ENCODE measurements at places on chromosomes 11 and 22. TPM values are rescaled to one million over a fixed set of nuclear protein-coding genes. Genes with fewer than 3 reads are reported as not detected.

Gene LYVE1
- not detected for total RNA-seq

DNA sequence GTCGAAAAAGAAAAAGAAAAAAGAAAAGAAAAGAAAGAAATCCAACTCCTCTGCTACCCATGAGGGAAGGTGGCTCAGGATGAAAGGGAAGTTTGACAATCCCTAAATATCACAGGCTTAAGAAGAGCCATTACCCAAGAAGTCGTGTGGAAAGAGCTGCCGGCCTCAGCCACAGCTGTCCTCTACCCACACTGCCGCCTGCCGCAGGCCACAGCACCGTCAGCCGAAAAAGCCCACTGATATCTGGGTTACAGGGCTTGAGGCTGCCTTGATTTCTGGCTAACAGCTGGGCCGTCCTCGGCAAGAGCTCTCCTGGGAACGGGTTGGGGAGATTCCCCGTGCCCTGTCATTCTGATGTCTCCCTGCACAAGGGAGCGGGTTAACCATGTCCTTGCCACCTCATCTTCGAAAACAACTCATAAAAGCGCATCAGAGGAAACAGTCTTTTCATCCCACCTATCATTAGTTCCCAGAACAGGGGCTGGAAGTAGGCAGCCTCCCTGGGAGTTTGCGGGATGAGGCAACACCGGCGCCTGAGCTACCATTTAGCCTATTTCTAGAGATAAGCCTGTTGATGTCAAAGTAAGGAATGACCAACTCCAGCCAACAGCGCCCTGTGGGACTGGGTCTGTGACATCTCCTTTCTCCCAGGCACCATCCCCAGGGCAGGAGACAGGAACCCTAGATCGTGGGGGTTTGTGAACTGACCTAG lies 21.8 kb upstream of the SNX32 start:
- DNase-seq = no peak

Gene TNNT3
- not detected for total RNA-seq

Gene OR5B21
- total RNA-seq = not detected

GRCh38 chr11:72380132-72380503 lies 54.2 kb downstream of the CLPB start:
- DNase-seq = no peak

Gene PHETA2
- 8.0 TPM for total RNA-seq

DNA sequence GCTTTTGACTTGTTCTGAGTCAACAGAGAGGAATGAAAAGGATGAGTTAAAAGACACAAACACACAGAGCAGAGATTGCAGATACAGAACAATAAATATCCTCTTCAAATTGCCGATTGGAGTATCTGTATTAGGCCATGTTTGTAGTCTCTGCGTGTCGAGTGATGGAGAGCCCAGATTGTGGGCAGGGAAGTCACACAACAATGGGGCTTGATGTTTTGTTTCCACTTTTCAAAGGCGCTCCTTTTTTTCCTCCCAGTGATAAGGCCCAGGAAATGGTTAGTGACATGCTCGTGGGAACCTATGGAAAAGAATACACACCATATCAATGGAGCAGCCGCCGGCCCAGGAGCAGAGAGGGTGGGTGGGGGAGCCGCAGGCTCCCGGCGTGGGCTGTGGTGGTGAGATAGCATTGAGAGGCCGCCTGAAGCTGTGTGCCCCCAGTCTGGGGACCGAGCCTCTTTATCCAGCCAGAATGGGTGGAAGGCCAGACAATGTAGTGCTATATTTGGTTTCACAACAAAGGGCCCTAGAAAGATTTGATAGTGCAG lies 555.9 kb downstream of the INSC start:
- no peak for DNase-seq

DNA sequence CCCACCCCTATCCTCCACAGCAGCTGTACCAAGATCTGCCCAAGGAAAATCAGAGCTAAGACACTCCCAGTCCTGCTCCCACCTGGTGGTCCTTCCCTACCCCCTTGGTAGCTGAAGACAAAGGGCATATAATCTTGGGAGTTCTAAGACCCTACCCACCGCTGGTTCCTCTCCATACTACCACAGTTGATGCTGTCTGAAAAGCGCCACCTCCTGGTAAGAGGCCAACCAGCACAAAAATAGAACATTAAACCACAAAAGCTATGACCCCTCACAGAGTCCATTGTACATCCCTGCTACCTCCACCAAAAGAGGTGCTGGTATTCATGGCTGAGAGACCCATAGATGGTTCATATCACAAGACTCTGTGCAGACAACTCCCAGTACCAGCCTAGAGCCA lies 161.5 kb upstream of the ARHGAP42 start:
- no peak for DNase-seq

DNA sequence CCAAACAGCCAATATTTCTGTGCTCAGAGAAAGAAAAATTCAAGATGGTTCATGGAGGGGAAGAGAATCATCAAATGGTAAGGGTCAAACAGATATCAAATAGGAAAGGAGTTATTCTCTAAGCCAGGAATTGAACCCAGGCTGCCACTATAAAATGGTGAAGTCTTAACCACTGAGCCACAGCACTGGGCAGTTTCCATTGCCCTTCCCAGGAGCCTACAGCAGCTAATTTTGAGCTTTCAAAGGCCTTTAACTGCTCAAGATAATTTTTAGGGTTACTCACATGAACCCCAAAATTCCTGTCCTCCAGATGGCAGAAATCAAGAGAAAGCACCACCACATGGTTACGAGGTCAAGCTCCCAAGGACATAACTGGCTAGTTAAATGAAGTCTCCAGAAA lies 176.2 kb downstream of the KIF18A start:
- DNase-seq = no peak

Gene SCN2B
- total RNA-seq = 0.24 TPM

Gene SCGB1C1
- total RNA-seq = not detected

DNA sequence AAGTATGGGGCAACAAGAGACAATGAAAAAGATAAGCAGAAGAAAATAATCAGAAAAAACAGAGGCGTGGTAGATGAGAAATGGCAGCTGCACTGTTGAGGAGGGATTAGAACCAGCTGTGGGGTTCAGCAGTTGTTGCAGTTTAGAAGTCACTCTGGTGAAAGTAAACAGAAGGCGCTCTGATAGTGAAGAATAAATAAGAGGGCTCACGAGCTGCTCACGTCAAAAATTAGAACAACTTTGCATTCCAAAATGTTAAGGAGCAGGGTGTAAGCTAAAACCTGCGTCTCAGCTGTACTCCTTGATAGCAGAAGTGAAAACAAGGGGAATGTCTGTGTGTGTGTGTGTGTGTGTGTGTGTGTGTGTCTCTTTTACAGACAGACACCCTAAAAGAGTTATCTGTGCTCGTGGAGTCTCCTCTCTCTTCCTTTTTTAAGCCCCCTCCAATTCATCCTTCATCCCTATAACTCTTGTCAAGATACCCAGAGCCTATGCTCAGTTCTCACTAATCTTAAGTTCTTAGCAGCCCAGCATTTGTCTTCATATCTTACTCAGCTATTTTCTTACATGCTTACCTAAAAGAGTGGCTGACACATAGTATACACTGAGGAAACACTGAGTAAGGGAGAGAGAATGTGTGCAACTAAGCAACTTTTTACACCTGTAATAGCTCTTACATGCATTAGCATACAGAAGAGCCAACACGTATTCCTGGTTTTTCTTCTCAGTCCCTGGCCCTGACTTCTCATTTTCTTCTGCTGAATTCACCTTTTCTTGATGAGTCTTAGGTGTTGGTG lies 8.9 kb downstream of the TTC17 start:
- DNase-seq = no peak

GRCh38 chr11:111530091-111530490 lies 10.4 kb upstream of the LAYN start:
- DNase-seq = no peak

DNA sequence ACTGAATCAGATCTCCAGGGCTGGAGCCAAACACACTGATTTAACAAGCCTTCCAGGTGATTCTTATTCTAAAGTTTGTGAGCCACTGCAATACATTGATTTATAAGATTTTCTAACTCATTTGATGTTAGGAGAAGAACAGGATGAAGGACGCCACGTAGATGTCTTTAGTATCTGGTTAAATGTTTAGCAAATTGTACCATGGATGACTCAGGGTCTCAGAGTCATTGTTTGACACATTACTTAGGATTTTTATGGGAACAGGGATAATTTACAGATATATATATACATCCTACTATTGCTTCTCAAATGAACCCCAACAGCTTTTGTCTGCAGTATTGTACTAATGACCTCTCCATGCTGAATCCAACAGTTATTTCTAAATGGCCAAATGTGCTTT lies 143.1 kb upstream of the DDI1 start:
- DNase-seq = no peak

DNA sequence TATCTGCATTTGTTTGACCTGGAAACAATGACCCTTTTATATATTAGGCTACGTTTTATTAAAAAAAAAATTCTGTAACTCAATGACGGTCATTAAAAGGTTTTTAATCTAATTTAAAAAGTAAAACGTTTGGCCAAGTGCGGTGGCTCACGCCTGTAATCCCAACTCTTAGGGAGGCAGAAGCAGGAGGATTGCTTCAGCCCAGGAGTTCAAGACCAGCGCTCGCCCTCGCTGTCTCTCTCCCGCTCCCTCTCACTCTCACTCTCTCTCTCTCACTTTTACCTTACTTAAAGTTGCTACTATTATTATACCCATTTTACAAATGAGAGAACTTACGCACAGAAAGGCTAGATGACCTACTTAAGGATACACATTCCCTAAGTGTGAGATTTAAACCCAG lies 814 bp upstream of the NARS2 start:
- DNase-seq = no peak

GRCh38 chr11:79668575-79668974 lies 227.7 kb upstream of the TENM4 start:
- DNase-seq = no peak

Gene USP35
- 6.8 TPM for total RNA-seq

- no peak for DNase-seq
Observed at GRCh38 chr11:114366331-114367243, 33.7 kb downstream of the C11orf71 start.

Gene TMEM86A
- 1.7 TPM for total RNA-seq

All from H1 (cell line).